Activated T-cell treated with anti-CD3 and anti-CD28 coated beads for 24 hours (primary cell): ENCODE measurements at places on chromosomes 12 and 14.

GRCh38 chr14:66137081-66137480, 349.1 kb upstream of the CCDC196 start:
- no peak for DNase-seq

- no peak for DNase-seq
Observed at GRCh38 chr12:39824505-39825212, 205.1 kb upstream of the ABCD2 start.

- DNase-seq: no peak
Observed at GRCh38 chr12:108759924-108760323, 28.6 kb upstream of the CORO1C start.

DNA sequence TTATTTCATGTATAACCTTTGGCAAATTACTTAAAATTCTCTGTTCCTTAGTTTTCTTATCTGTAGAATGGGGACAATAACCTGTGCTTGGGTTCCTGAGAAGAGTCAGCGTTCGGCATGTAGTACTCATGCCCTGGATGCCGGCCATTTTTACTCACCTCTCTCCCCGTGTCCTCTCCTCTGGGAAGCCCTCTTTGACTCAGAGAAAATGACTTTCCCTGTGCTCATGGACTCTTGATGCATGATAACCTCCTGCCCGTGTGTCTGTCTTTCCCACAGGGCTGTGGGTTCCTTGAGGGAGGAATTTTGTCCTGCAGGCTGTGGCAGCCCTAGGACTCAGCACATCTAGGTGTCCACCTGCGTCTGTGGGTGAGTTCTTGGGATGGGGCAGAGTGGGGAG, 5.8 kb upstream of the C1RL start:
- DNase-seq: no peak

DNA sequence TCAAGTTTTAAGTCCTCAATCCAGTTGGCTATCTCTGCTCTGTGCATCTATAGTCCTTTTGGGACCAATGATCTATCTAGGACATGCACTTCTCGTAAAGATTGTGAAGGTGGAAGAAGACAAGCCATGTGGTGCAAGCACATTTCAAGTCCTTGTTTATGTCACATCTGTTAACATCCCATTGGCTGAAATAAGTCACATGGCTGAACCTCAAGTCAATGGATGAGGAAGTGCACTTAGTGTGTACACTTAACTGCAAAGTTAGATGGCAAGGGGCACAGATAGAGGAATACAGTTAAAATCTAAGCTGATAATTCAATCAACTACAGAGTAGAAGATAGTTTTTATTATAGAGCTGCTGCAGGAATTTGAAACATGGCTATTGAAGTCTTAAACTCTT, 362.8 kb upstream of the TBX3 start:
- DNase-seq: no peak
